ENCODE measurements at places on chromosomes 7 and 10. TPM values are rescaled to one million over a fixed set of nuclear protein-coding genes. Genes with fewer than 3 reads are reported as not detected.
A peak's percentile ranks its signal among the peaks of the same experiment; 100 is the strongest.

GRCh38 chr7:55539380-55539779 is 32.9 kb downstream of the VOPP1 start:
- H3K36me3 ChIP-seq, result no peaks in the 10 kb centered on the region
- peak overlapping the region; percentile 74 for H3K27ac ChIP-seq
- peak; percentile 71 for DNase-seq
- no peaks in the 10 kb centered on the region for H3K27me3 ChIP-seq
- H3K4me1 ChIP-seq, result peaks cover 32% of the 10 kb centered on the region
- peak overlapping the region; percentile 17 for H3K4me3 ChIP-seq

The ZPBP gene
- total RNA-seq, result not detected

GRCh38 chr7:47739301-47739875 is 157.5 kb upstream of the TNS3 start:
- H3K4me3 ChIP-seq, result no peak overlapping the region
- H3K36me3 ChIP-seq, result no peaks in the 10 kb centered on the region
- no peak overlapping the region for H3K27ac ChIP-seq
- no peak for DNase-seq

- no peak for DNase-seq
- no peaks in the 10 kb centered on the region for H3K27me3 ChIP-seq
- H3K27ac ChIP-seq, result peak overlapping the region; percentile 63
- H3K4me1 ChIP-seq, result peaks cover 6% of the 10 kb centered on the region
- no peaks in the 10 kb centered on the region for H3K36me3 ChIP-seq
Measured at GRCh38 chr10:86970162-86970981, 2.1 kb downstream of the ADIRF start.

GRCh38 chr10:128519581-128519980 is 393.4 kb upstream of the MKI67 start:
- DNase-seq, result peak; percentile 20
- H3K36me3 ChIP-seq, result no peaks in the 10 kb centered on the region
- H3K27ac ChIP-seq, result no peak overlapping the region
- no peaks in the 10 kb centered on the region for H3K4me1 ChIP-seq
- no peaks in the 10 kb centered on the region for H3K27me3 ChIP-seq

The IKZF1 gene
- 3.7 TPM for total RNA-seq

The SPDYE8 gene
- total RNA-seq, result not detected

- no peak overlapping the region for H3K4me3 ChIP-seq
- H3K27ac ChIP-seq, result peak overlapping the region; percentile 91
Measured at GRCh38 chr10:14184841-14185315, 145.8 kb downstream of the FRMD4A start.

DNA sequence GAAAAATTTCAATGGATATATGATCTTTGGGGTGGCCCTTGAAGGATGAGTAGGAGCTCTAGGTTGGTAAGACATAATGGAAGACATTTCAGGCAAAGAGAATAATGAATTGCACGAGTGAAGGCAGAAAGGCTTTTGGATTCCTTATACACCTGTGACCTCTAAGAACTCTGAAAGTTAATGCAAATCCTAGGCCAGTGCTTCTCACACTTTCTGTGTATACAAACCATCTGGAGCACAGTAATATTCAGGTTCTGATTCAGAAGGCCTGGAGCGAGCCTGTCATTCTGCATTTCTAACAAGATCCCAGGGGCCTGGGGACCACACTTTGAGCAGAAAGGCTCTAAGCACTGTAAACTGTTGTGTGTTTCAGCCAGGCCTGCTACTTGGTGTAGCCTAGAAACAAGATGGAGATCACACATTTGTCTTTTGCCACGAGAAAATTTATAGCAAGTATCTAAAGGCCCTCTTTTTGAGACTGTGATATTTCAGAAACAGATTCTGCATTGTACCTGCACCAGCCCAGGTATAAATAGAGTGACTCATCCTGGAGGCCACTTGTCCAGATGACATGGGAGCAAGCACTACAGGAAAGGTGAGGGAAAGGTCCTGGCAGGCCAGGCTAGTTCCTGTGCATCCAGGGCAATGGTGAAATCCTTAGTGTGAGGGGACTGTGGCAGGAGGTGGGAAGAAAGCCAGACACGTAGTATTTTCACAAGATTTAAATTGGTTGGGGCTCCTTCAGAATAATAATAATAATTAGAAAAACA is 24.4 kb downstream of the MRPS33 start:
- H3K4me3 ChIP-seq, result no peak overlapping the region
- no peaks in the 10 kb centered on the region for H3K27me3 ChIP-seq
- no peak overlapping the region for H3K27ac ChIP-seq

- no peaks in the 10 kb centered on the region for H3K36me3 ChIP-seq
- DNase-seq, result no peak
- H3K4me1 ChIP-seq, result no peaks in the 10 kb centered on the region
- no peak overlapping the region for H3K4me3 ChIP-seq
- H3K27me3 ChIP-seq, result peaks cover 27% of the 10 kb centered on the region
Measured at GRCh38 chr7:156560696-156561095, 79.9 kb upstream of the RNF32 start.

The ZMIZ2 gene
- 108 TPM for total RNA-seq

DNA sequence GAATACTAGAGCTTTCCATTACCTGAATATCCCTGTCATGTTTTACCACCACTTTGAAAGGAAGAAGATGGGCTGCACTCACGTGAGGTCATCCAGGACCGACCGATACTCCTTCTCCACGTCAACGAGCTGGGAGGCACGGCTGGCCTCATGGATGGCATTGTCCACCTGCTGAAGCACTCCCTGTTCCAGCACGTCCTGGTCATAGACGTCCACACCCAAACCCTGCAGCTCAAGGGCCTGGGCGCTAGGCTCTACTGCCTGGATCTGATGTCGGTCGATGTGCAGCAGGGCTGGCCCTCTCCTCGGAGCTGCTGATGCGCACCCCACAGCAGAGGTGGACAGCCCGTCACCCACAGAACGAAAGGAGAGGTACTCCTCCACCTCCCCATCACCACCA is 6.5 kb downstream of the ERCC6 start:
- no peak overlapping the region for H3K27ac ChIP-seq
- DNase-seq, result no peak
- no peaks in the 10 kb centered on the region for H3K36me3 ChIP-seq
- no peak overlapping the region for H3K4me3 ChIP-seq

The DGKB gene
- not detected for total RNA-seq

DNA sequence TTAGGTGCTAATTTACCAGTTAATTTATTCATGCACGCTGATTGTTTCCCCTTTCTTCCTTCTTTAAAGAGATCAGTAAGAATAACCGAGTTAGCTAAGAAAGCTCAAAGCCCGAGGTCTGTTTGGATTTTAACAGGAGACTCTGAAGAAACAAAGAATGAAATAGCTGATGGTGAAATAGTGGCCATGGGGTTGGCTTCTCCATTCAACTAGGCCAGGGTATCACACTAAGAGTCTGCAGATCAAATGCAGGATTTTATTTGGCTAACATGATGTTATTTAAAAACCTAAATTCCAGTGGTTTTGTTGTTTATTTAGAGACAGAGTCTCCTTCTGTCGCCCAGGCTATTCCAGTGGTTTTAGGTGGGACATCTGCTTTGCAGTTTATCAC is 65.2 kb upstream of the SYPL1 start:
- H3K4me3 ChIP-seq, result no peak overlapping the region
- DNase-seq, result no peak
- H3K36me3 ChIP-seq, result no peaks in the 10 kb centered on the region
- H3K27me3 ChIP-seq, result no peaks in the 10 kb centered on the region
